IPS-NIHi11 (cell line): ENCODE measurements at places on chromosomes 5 and 9.
A peak's percentile ranks its signal among the peaks of the same experiment; 100 is the strongest.

GRCh38 chr5:122565331-122565730 lies 209.5 kb upstream of the SNX2 start:
- DNase-seq, result no peak

GRCh38 chr5:150107909-150108447 lies 21.6 kb upstream of the CSF1R start:
- DNase-seq, result no peak

DNA sequence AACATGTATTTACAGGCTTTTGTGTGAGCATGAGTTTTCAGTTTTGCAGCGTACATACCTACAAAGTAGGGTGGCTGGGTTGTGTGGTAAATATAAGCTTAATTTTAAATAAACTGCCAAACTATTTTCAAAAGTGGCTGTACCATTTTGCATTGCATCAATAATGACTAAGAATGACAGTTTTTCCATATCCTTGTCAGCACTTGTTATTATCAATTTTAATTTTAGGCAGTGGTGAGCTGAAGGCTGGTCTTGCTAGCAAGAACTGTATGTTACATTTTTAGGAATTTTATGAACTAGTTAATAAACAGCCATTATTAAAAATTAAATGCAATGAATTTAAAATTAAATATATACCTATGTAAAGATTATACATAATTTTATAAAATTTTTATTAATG lies 6.6 kb downstream of the SNX2 start:
- no peak for DNase-seq

GRCh38 chr5:14847471-14847870 lies 24.1 kb downstream of the ANKH start:
- DNase-seq, result no peak

GRCh38 chr5:131615957-131616356 lies 19.1 kb downstream of the RAPGEF6 start:
- DNase-seq, result no peak

- peak; percentile 53 for DNase-seq
Observed at GRCh38 chr5:151036556-151036955, 16.2 kb downstream of the GPX3 start.

- DNase-seq, result no peak
Observed at GRCh38 chr9:94079236-94079635, 5.0 kb upstream of the PTPDC1 start.

DNA sequence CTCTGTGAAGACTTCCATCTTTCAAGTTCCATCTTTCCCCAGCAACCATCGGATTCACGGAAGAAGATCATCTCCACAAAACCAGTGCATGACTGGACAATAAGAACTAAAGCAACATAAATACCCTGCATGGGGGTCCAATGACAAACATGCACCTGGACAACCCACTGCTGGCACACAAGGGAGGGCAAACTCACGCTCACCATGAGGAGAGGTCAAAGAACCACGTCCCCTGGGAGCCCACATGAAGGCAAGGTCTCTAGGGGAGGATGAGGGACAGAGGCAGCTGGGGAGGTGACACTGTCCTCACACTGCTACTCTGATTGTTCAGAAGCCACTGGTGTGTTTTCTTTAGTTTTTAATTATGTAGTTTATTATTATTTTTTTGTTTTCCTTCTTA lies 190.8 kb downstream of the MED10 start:
- DNase-seq, result no peak

GRCh38 chr9:68627594-68627993 lies 77.4 kb upstream of the PIP5K1B start:
- no peak for DNase-seq

DNA sequence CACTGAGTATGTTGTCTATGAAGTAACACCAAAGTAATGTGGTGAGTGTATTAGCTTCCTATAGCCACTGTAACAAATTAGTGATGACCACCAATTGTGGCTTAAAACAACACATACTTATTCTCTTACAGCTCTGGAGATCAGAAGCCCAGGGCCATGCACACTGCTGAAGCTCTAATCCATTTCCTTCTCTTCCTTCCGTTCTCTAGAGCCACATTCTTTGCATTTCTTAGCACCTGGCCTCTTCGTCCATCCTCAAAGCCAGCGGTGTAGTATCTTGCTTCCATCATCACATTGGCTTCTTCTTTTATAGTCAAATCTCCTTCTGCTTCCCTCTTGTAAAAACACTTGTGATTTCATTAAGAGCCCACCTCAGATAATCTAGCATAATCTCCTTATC lies 230.3 kb upstream of the RFX3 start:
- no peak for DNase-seq

- DNase-seq, result no peak
Observed at GRCh38 chr5:90134381-90134780, 275.2 kb downstream of the CETN3 start.

DNA sequence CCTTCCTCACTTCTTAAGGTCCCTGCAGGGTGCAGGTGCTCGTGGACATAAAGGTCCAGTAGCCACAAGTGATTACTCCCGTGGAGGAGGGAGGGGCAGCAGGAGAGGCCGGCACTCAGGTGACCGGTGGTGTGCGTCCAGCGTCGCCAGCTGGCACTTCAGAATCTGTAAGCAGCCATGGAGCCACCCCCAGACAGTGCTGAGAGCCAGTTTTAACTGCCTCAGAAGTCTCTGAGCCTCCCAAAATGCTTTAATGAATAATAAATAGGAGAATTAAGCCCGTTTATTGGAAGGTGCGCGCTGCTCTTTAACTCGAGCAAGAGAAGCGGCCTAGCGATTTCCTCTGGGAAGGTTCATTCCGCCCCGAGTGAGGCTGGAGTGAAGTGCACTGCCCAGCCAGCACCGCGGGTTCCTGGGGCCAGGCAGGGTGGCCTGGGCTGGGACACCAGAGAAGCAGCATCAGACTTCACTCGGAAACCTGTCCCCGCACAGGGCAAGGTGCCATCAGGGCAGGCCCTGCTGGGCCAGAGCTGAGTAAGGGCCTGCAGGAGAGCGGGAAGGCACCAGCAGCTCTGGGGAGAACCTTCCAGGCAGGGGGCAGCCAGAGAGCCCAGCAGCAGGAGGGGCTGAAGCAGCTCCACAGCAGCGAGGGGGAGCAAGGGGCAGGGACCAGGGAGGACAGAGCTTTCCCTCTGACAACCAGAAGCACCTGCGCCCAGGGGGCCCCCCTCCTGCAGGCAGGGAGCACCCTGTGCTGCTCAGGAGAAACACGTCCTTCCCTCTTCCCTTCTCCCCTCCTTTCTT lies 61.2 kb downstream of the VAV2 start:
- DNase-seq, result no peak

DNA sequence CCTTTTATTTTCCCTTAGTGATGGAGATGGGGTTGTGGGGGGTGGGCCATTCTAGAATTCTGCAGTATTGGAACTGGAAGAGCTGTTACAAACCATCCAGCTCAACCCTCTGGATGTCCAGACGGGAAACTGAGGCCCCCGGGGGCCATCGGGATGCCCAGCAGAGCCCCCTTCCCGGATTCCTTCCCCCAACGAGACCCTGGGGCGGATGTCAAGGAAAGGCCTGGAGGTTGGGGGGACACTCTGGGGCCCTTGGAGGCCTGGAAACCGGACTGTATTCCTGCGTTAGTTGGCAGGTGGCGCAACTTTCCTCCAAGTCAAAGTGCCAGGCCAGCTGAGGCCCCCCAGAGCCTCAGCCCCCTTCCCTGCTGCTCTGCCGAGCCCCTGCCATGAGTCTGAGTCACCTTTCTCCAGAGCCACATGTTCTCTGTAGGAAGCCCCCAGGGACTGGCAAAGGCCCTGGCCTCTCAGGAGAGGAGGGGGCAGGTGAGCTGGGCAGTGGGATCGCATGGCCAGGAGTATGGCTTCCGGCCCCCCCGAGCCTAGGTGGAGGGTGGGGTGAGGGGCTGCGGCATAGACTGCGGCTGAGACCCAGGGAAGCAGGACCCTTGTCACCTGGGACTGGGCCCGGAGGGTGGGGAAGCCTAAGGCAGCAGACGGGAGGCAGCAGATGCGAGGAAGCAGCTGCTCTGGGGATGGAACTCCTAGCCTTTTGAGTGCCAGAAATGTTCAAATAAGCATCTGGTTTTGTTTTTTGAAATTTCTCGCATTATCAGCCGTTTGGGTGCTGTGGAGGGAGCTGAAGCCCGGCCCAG lies 17.8 kb upstream of the FIBCD1 start:
- no peak for DNase-seq

GRCh38 chr5:154309371-154309745 lies 118.8 kb downstream of the GALNT10 start:
- DNase-seq, result no peak

DNA sequence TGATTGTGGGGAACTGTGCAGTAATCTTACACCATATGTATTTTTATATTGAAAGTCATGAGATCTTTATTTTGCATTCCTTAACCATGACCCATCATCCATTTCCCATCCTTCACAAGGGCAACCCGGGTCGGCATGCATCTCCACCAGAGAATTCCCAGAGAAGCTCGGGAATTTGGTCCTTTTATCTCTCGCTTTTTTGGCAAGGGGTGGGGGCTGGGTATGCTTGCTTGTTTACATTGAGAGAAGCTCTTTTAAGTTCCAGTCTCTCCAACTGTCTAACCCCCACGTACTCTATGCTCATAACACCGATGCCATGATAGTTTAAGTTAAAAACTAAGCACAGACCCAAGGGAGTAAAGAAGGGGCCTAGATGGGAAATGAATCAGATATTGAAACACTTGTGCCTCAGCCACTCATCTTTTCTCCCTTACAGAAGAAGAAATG lies 109.9 kb upstream of the NFIB start:
- no peak for DNase-seq

DNA sequence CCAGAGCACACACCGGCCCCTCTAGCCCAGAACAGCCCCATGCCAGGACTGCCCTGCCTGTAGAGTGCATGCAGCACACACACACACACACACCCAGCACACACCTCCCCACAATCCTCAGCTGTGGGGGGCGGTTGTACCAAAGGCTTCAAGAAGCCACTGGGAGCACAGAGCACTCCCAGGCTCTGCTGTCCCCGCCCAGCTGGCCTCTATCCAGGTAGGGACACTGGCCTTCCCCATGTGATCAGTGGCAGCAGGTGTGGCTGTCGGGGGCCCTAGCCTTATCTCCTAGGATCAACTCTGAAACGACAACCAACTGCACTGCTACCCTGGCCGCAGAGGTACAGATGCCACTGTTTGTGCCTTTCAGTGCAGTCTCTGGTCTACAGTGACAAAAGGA lies 2.0 kb downstream of the ANAPC2 start:
- no peak for DNase-seq

- no peak for DNase-seq
Observed at GRCh38 chr5:9440517-9440916, 105.4 kb downstream of the SEMA5A start.

- no peak for DNase-seq
Observed at GRCh38 chr5:135236228-135236907, 162.7 kb downstream of the MACROH2A1 start.
